SK-MEL-5 (cell line): ENCODE measurements at places on chromosomes 12 and 14. TPM values are rescaled to one million over a fixed set of nuclear protein-coding genes. Genes with fewer than 3 reads are reported as not detected.

Gene SOX5
- total RNA-seq, result 10.4 and 12.2 TPM in 2 replicates

Gene DPPA3
- not detected in 2 replicates for total RNA-seq

Gene TPPP2
- total RNA-seq, result not detected in 2 replicates

Gene GPR84
- total RNA-seq, result 0.11 TPM in 1 of 2 replicates, not detected in the other

Gene IL23A
- total RNA-seq, result 0.34 TPM in 1 of 2 replicates, not detected in the other

Gene RIMBP2
- total RNA-seq, result not detected in 2 replicates

Gene OAS1
- 3.6 and 4.8 TPM in 2 replicates for total RNA-seq

Gene IRAK3
- not detected in 2 replicates for total RNA-seq

Gene AVPR1A
- total RNA-seq, result not detected in 2 replicates

Gene TRIM9
- 7.7 and 8.7 TPM in 2 replicates for total RNA-seq

Gene KRT79
- total RNA-seq, result not detected in 2 replicates

Gene CELA1
- not detected in 2 replicates for total RNA-seq

Gene SYNDIG1L
- total RNA-seq, result not detected in 2 replicates

Gene ERP27
- total RNA-seq, result 0.61 and 0.74 TPM in 2 replicates

Gene CLEC9A
- not detected in 2 replicates for total RNA-seq

Gene NTS
- total RNA-seq, result 80.3 and 91.2 TPM in 2 replicates

Gene MYO1H
- 0.08 TPM in 1 of 2 replicates, not detected in the other for total RNA-seq

Gene METTL3
- total RNA-seq, result 44.5 and 46.8 TPM in 2 replicates

Gene BHLHE41
- 9.5 and 17.7 TPM in 2 replicates for total RNA-seq

Gene TIMELESS
- total RNA-seq, result 7.7 and 10.1 TPM in 2 replicates

Gene POC1B
- total RNA-seq, result 13.0 and 15.2 TPM in 2 replicates

Gene ACSM4
- not detected in 2 replicates for total RNA-seq

Gene AKAP3
- 0.75 and 0.79 TPM in 2 replicates for total RNA-seq

Gene ZNF385A
- 1.1 and 3.1 TPM in 2 replicates for total RNA-seq

Gene PPM1H
- 55.7 and 58.4 TPM in 2 replicates for total RNA-seq

Gene TMEM52B
- 0.08 TPM in 1 of 2 replicates, not detected in the other for total RNA-seq

Gene PNMA1
- 5.2 and 5.3 TPM in 2 replicates for total RNA-seq

Gene TNS2
- total RNA-seq, result 13.9 and 15.9 TPM in 2 replicates

Gene ADCY6
- total RNA-seq, result 28.1 and 31.5 TPM in 2 replicates

Gene EXOC3L4
- total RNA-seq, result not detected in 2 replicates

Gene KRAS
- 9.7 and 11.9 TPM in 2 replicates for total RNA-seq

Gene DIO2
- total RNA-seq, result 0.08 and 0.93 TPM in 2 replicates

Gene GPRC5A
- total RNA-seq, result 13.9 and 17.6 TPM in 2 replicates

Gene KCNC2
- total RNA-seq, result not detected in 2 replicates

Gene OASL
- total RNA-seq, result 0.26 and 0.35 TPM in 2 replicates

Gene MSI1
- total RNA-seq, result 0.85 and 1.3 TPM in 2 replicates

Gene FIGNL2
- 0.21 and 0.24 TPM in 2 replicates for total RNA-seq

Gene TAS2R42
- not detected in 2 replicates for total RNA-seq

Gene BDKRB1
- 0.53 TPM in 1 of 2 replicates, not detected in the other for total RNA-seq

Gene RDH11
- 116 and 119 TPM in 2 replicates for total RNA-seq

Gene ANP32D
- not detected in 2 replicates for total RNA-seq

Gene LAG3
- total RNA-seq, result 0.13 TPM in 1 of 2 replicates, not detected in the other

Gene MYH6
- not detected in 2 replicates for total RNA-seq

Gene PLEKHG7
- total RNA-seq, result not detected in 2 replicates
